Esophagus squamous epithelium (tissue), 5 donors: ENCODE measurements at places on chromosomes 3 and 15.

DNA sequence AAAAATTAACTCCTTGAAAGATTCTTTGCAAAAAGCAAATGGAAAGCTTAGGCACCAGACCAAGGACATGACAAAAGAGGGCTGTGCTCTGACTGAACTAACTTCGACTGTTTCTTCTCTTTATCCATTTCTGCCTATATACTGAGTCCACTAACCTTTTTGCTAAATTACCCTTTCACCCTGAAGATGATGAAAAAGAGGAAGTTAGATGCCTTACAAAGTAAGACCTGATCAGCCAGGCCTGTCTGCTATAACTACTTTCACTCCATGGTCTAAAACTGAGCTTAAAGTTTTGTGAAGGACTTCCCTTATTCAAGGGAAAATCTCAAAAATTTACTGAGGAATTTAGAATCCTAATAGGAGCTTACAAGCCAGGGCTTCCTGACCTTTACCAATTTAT lies 6.2 kb upstream of the IGSF10 start:
- DNase-seq = no peak

GRCh38 chr3:102200126-102200525 lies 234.7 kb upstream of the ZPLD1 start:
- DNase-seq = no peak

- DNase-seq = no peak
Observed at GRCh38 chr15:63351170-63351569, 30.5 kb downstream of the CA12 start.

GRCh38 chr3:71461749-71462483 lies 121.6 kb downstream of the FOXP1 start:
- no peak for DNase-seq

- DNase-seq = no peak
Observed at GRCh38 chr15:55914446-55914845, 79.0 kb downstream of the NEDD4 start.

- no peak for DNase-seq
Observed at GRCh38 chr3:125960066-125960424, 8.9 kb upstream of the ROPN1B start.

- DNase-seq = no peak
Observed at GRCh38 chr3:47464588-47464987, 11.2 kb downstream of the SCAP start.

DNA sequence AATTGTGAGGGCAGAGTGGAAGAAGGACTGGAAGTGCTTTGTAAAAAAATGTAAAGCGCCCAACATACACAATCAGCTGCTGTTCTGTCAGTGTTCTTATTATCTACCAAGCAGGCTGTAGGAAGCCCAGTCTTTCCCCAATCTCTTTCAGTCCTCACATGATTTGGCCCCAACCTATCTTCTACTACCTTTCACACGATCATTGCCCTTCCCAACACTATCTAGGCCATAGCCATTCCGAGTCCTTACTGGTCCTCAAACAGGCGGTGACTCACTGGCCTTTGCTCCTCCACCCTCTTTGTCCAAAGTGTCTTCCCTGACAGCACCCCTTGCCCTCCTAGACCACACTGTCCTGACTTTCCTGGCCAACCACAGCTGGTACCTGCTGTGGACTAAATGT lies 861 bp upstream of the RFT1 start:
- DNase-seq = no peak

GRCh38 chr15:83694536-83694935 lies 40.6 kb downstream of the ADAMTSL3 start:
- no peak for DNase-seq

GRCh38 chr15:22839046-22839695 lies 705 bp downstream of the NIPA2 start:
- DNase-seq = no peak

GRCh38 chr15:67790610-67791319 lies 34.5 kb upstream of the SKOR1 start:
- no peak for DNase-seq
